GM12878 (cell line): ENCODE measurements at places on chromosomes 1 and 21.

- no peak for DNase-seq
Observed at GRCh38 chr1:242692988-242693387, 168.5 kb upstream of the PLD5 start.

DNA sequence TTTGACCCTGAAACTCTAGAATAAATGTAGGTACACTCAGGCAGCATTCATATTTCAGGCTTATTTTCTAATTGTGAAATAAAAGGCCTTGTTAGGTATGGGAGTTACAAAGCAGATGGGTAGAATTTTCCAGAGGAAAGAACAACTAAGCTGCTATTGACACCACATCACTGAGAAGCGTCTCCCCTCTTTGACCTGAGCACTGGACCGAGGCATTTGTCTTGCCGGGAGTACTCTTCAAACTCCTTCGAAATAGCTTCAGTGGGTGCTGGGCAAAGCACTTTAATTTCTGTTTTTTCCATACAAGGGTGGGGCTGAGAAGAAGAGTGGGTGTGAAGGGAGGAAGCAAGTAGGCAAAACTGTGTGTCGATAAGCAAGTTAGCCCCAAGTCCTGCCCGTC lies 36.4 kb downstream of the ABCA4 start:
- DNase-seq = no peak

GRCh38 chr1:166673722-166674121 lies 165.6 kb upstream of the POGK start:
- DNase-seq = no peak

- DNase-seq = no peak
Observed at GRCh38 chr1:233294913-233295236, 650 bp downstream of the PCNX2 start.
